ENCODE measurements at places on chromosomes 1 and 21.
A peak's percentile ranks its signal among the peaks of the same experiment; 100 is the strongest.

GRCh38 chr1:55623311-55623710 is 408.1 kb upstream of the USP24 start:
- no peak for DNase-seq

DNA sequence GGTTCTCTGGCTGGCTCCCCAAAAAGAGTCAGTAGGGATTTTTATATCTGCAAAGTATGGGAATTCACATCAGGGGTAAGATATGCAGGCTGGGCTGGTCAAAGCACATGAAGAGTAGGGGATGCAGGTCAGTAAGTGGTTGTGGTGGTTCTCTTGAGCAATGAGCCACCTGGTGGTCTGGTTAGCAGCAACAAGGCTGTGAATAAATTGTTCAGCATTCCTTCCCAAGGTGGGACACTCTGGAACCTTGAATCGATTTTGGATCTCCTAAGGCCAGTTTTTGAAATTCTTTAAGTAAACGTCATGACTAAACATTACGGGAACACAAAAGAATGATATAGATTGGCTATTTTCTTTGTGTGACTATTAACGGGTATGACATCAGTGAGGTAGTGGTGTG is 563.0 kb upstream of the NEGR1 start:
- no peak for DNase-seq

DNA sequence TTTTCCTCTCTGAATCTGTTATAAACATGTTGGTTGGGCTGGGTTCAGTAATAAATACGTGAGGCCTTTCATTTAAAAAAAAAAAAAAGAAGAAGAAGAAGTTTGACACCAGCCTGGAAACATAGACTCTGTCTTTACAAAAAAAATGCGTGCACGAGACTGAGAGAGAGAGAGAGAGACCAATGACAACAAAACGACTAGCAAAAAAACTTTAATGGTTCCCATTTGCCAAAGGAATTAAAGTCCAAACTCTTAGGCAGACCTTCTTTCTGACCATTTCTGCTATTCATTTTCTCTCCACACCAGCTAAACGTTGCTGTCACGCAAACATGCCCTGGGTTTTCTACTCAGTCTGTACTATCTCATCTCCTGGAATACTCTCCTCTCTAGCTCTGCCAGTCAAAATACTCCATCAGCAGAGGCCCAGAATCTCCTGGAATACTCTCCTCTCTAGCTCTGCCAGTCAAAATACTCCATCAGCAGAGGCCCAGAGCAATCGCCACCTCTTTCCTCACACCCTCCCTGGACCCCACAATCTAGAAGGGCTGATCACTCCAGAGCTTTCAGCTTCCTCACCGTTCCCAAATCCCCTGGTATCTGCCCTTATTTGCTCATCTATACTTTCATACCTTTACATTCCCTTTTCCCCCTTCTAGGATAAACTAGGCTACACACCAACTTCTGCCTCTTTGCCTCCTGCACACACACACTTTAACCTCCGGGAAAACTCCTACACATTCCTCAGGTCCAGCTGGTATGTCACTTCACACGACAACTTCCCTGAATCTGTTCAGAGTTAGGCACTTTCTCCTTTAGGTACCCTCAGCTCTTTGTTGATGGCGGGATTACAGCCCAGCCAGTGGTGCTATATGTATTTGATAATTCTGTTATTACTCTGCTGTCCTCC is 100.0 kb downstream of the CDC7 start:
- no peak for DNase-seq

DNA sequence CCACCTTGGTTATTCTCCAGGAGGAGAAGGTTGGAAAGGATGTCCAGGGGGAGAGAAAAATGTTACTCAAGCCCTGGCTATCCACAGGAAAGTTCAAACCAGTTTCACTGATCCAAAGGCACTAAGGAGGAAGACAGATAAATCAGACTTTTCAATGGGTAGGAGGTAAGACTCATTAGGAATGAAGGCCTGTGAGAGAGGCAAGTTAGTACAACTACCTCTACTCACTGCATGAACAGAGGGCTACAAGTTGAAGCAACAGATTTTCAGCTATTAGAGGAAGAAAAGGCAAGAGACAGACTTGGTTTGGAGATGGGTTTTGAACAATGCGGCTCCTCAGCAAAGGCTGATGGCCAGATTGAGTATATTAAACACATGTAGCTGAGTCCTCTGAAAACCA is 16.9 kb downstream of the CD160 start:
- no peak for DNase-seq

DNA sequence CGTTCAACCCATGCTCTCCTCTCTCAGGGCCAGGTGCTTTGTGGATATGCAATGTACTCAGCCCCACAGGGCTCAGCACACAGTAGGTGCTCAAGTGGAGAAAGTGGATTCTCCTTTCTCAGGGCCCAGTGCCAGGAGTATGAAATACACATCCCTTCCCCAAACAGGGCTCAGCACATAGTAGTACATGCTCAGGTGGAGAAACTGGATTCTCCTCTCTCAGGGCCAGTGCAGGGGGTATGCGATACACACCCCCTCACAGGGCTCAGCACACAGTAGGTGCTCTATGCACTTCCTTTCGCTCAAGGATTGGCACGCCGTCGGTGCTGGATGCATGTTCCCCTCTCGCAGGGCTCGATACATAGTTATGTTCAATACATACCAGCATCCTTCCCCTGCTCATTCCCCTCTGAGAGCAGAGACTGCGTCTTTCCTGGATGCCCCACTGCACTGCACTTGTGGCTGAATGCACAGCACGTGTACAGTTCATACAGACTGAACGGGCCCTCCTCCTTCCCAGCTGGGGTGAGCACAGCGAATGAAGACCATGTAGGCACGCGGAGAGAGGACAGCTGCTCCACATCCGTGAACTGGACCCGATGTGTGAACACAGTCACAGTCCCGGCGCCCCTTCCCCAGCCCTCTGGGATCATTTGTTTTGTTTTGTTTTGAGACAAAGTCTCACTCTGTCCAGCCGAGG is 16.6 kb upstream of the DISP3 start:
- DNase-seq = no peak

DNA sequence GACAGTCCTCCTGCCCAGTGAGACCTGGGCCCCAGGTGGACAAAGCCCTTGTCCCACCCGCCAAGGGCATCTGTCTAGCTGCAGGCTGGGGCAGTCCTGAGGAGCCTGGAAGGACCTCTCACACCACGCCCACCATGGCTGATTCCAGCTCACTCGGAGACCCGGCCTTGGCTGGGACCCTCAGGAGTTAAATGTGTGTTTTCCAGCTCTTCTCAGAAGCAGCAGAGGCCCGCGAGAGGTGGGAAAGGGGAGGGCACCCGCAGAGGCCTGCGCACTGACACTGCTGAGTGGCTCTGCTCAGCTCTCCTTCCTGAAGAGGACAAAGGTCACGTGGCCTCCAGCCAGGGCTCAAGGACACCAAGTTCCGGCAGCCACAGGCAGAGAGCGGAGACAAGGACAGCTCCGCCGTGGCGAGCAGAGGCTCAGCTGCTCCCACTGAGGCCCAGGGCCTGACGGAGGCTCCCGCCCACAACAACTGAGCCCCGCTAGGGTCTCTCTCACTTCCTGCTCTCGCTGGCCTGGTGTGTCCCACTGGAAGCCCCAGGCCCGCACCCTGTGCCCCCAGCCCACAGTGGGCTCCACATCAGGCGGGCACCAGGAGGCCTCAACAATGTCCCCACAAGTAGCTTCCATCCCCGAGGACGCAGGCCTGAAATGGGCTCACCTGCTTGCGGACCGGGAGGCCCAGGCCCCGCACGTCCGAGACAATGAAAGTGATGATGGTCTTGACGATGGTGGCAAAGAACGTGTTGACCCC is 16.9 kb downstream of the SLC19A1 start:
- no peak for DNase-seq

DNA sequence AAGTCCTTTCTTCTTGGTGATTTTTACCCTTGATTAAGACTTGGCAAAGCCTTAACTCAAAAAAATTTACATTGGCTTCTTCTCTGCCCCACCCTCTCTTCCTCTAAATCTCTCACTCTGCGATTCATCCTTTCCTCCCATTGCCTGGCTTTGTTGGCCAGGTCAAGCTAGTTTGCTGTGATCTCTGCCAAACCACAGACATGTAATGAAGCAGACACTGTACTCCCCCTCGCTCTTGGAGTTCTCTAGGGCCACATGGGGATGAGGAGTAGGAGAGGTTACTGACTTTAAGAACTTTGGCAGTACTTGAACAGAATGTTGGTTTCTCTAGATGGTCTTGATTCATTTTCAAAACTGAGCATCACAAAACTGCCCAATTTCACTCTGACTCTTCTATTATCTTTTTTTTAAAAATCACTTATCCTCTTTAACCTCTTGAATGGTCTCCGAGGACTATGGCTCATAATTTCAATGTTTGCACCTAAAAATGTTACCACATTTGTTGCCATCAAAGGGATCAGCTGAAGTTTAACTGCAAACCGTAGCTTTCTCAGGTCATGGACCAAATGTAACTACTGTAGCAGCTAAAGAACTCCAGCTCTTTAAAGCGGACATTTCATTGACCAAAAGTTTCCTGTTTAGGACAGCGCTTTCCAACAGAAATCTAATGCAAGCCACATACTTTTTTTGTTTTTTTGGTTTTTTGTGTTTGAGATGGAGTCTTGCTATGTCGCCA is 62.7 kb upstream of the IPO9 start:
- DNase-seq = no peak

DNA sequence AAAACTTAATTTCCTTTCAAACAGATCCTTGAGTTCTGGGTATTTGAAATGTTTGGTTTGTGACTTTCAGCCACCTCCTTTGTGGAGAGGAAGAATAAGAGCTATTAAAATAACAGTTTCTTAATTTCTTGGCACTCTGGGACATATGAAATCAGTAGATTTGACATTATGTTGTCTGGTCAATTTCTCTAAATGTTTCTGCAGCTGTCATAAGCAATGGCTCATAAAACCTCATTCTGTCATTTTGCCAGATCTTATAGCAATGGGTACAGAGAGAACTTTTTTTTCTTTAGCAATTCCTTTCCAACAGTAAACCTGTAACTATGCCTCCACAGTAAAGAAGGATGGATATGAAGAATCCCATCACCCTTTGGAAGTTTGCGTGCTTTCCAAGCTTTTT is 52.6 kb downstream of the LAMC1 start:
- no peak for DNase-seq

DNA sequence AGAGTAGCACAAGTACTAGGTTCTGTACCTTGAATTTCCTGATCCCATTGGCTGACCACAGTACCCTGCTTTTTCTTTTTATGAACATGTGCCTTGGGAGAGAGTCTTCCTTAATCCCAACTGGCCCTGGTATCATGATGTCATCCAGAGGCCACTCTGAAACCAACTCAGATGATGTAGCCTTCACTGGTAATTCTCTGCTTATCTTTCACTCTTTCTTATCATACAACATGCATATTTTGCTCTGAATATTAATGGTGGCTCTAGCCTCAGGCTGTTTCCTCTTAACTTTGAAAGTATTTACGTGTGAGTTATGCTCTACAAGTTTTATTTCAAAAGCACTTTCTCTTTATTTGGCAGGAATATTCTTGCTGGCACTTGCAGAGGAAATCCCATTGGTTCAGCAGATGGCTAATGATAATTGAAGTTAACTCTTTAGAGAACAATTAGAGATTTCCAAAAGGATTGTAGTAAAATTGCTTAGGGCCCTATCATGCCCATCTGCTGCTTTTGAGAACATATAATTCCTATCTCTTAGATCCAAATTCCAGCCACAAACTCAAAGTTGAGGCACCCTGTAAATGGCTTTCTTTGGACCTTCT is 86.1 kb downstream of the PTGER3 start:
- DNase-seq = no peak

GRCh38 chr1:51518586-51519047 is 449 bp downstream of the EPS15 start:
- peak; percentile 29 for DNase-seq

GRCh38 chr1:184755226-184756065 is 788 bp upstream of the EDEM3 start:
- DNase-seq = peak; percentile 22
